ENCODE measurements at places on chromosomes 1 and 21.

DNA sequence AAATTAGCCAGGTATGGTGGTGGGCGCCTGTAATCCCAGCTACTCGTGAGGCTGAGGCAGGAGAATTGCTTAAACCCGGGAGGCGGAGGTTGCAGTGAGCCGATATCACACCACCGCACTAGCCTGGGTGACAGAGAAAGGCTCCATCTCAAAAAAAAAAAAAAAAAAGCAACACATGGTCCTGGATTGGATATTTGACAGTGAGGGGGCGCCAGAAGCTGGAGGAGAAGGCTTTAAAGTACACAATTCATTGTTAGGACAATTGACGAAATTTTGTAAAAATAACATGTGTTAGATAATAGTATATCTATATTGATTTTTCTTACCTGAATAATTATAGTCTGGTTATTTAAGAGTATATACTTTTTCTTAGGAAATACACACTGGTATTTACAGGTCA lies 50.2 kb upstream of the USP25 start:
- no peak for DNase-seq

GRCh38 chr1:168466714-168467131 lies 77.1 kb downstream of the XCL2 start:
- no peak for DNase-seq

DNA sequence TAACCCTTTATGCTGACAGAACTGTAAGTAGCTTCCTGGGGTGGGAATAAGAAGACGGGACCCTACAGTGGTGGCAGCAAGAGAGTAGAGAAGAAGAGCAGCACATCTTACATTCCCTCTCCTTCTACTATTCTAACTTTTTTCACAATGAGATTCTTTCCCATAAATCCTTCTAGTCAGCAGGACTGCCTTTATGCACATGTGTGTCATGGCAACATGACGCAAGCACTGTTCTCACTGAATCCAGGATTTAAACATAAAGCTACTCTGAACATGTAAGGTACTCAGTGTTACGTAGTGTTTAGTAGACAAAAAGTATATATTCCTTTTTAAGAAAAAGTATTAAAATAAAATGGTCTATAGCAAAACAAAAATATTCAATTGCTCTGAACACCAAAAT lies 309.7 kb upstream of the LYPLAL1 start:
- DNase-seq, result no peak

DNA sequence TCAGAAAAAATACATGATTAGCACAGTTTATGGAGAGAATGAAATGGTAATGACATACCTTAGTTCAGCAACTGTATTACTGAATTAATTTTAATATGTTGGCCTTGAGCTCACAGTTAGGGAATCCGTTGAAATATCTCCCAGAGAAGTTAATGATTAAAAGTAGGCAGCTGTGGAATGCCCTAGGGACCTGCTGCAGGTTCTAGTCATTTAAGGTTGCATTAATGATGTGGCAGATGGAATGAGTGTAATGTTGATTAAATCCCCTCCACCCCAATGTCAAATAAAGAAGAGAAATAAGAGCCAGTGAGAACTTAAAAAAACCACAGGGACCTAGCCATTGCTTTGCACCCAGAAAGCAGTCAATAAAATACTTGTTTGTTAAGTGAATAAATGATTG lies 40.3 kb upstream of the TRIM45 start:
- no peak for DNase-seq

- no peak for DNase-seq
Measured at GRCh38 chr21:22791986-22792560, 1793.9 kb downstream of the NCAM2 start.

- no peak for DNase-seq
Measured at GRCh38 chr1:215198021-215198420, 115.5 kb downstream of the KCNK2 start.

GRCh38 chr1:231626951-231627614 lies 493 bp downstream of the DISC1 start:
- no peak for DNase-seq

GRCh38 chr1:177998696-177999631 lies 29.1 kb upstream of the SEC16B start:
- DNase-seq, result no peak

DNA sequence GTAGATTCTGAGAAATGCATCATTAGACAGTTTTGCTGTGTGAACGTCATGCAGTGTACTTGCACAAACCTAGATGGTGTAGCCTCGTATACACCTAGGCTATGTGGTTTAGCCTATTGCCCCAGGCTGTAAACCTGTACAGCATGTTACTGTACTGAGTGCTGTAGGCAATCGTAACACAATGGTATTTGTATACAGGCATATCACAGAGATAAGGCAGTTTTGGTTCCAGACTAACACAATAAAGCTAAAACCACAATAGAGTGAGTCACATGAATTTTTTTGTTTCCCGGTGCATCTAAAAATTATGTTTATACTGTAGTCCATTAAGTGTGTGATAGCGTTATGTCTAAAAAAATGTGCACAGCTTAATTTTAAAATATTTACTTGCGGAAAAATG lies 6.9 kb downstream of the IL10RB start:
- DNase-seq, result no peak

DNA sequence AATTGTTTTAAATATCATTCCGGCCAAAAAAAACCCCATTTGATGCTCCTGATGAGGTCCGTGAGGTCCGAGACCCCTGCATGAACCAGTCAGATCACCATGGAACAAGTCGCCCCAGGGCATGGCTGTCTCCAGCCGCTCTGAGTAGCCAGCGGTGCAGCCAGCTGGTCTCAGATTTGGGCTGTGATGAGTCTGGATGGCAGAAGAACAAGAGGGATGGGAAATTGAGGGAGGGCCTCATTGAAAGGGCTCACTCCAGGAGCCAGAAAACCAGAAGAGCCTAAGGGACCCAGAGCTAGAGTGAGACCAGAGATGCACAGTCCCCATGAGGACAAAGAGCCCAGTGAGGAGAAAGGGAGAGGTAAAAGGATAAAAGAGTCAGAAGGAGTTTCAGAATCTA lies 174.0 kb downstream of the TOMM20 start:
- DNase-seq, result no peak

- DNase-seq, result no peak
Measured at GRCh38 chr1:32665915-32666314, 14.9 kb downstream of the RBBP4 start.

DNA sequence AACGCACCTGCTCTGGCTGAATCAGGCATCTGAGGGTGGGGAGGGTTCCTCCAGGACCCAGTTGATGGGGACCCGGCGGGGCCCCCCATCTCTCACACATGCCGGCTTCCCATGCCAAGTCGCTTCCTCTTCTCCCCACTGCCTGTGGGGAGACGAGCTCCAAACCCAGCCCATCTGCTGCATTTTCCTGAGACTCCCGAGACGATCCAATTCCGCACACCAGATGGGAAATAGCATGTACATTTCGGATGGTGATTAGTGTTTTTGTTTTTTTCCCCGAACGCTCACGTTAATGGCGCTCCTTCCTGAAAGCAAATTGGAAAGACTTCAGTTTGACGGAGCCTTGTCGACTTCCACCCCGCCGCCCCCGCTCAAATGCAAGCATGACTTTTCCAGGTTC lies 13.2 kb upstream of the GRIK3 start:
- DNase-seq, result no peak

DNA sequence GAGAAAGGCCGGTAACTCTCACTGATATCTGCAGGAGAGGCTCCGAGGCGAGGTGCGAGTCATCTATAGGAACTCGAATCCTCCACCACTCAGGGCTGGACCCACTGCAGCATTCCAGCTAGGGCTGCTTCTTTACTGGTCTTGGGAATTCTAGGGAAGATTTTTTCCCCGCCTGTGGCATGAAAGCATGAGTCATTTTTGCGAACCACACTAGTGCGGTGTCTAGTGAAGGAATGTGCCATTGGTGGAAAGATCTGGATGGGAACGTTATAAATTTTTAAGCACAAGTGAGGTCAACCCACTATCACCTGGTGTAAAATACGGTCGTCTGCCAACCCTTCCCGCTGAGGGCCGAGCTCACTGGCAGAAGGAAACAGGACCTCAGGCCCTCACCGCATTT lies 49.7 kb downstream of the SYF2 start:
- no peak for DNase-seq

- no peak for DNase-seq
Measured at GRCh38 chr1:18794051-18794450, 65.4 kb downstream of the TAS1R2 start.

DNA sequence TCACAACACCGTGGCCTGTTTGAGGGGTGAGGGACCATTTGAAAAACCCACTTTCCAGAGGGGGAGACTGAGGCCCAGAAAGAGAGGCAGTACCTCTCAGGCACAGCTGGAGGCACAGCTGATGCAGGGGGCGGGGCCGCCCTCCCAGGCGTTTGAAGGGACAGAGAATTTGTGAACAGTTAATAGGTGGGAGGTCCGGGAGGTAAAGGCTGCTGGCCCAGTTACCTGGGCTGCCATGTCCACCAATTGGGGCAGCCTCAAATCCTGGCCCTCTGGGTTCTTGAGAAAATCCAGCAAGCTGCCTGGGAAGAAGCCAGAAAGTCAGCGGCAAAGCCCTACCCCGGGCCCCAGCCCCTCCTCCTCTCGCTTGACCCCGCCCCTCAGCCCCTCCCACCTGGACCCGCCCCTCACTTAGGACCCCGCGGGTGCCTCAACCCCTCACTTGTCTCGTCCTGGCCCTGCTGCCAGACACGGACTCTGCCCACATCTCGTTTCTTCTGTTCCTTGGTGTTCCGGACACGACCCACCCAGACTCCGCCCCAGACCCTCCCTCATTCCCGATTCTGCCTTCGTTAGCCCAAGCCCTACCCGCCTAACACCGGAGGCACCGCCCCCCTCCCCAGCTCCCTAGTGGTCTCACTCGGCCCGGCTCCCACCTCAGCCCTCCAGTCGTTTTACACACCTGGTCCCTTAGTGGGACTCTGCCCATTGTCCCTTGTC lies 10.8 kb upstream of the AHDC1 start:
- DNase-seq, result no peak

- peak; percentile 48 for DNase-seq
Measured at GRCh38 chr1:27097484-27097917, 57.4 kb downstream of the SLC9A1 start.

GRCh38 chr21:36909901-36910561 lies 56.4 kb downstream of the HLCS start:
- DNase-seq, result no peak

- DNase-seq, result no peak
Measured at GRCh38 chr1:67496329-67496728, 66.1 kb upstream of the SERBP1 start.

GRCh38 chr1:15799928-15800835 lies 7.3 kb downstream of the UQCRHL start:
- DNase-seq, result no peak

GRCh38 chr1:103561643-103562395 lies 9.6 kb upstream of the AMY2B start:
- no peak for DNase-seq

GRCh38 chr21:33937931-33938339 lies 22.3 kb upstream of the ATP5PO start:
- DNase-seq, result no peak

DNA sequence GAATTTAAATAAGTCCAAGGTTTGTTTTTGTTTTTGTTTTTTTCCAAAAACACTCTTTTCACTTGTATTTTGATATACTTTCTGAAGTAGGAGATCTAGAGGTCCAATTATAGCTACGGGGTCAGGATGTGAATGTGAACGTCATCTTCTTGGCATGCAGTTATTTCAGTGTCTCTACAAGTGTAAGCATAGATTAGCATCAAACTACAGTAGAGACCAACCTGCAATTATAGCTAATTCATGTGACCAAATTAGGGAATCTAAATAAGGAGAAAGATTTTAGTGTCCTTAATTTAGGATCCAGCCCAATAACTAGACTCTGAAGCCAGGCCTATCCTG lies 107.3 kb upstream of the PALMD start:
- no peak for DNase-seq

DNA sequence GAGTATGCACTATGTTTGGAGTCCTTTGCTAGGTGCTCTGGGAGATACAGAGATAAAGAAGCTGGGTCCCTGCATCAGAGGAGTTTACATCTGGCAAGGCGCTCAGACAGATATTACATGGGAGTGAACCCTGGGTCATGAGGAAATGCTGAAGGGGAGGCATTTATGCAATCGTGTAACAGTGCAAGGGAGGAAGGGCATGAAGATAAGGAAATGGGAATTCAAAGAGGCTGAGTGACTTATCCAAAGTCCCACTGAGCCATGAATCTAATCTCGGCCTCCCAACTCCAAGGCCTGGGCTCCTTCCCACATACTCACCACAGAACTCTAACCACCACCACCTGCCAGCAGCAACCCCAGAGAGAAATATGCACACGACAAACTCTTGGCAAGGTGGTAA lies 51.6 kb downstream of the FAM163A start:
- DNase-seq, result no peak

DNA sequence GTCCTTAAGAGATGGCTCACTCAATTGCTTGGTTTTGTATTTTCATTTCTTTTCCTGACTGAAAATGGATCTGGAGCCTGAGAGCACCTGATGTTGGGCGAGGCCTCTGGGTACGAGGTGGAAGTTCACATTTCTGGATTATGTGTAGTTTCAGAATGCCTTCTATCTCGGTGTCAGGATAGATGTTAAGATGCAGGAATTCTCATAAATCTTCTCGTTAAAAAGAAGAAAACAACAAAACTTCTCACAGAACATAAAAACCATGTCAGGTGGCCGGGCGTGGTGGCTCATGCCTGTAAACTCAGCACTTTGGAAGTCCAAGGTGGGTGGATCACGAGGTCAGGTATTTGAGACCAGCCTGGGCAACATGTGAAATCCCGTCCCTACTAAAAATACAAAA lies 101.8 kb downstream of the RHOU start:
- DNase-seq, result no peak

DNA sequence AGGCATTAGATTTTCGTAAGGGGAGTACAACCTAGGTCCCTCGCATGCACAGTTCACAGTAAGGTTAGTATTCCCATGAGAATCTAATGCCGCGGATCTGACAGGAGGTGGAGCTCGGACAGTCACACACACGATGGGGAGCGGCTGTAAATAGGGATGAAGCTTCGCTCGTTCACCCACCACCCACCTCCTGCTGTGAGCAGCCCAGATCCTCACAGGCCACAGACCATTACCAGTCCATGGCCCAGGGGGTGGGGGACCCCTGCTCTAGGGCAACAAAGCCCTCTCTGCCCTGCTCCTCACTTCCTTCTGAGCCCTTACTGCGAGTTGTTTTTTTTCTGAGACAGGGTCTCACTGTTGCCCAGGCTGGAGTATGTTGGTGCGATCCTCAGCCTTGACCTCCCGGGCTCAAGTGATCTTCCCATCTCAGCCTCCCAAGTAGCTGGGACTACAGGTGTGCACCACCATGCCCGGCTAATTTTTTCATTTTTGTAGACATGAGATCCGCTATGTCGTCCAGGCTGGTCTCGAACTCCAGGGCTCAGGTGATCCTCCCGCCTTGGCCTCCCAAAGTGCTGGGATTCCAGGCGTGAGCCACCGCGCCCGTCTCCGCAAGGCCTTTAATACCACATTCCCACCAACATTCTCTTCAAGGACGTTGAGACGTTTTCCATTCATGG lies 21.3 kb downstream of the TRPM2 start:
- no peak for DNase-seq
